Astrocyte of the spinal cord (primary cell): ENCODE measurements at places on chromosomes 13 and 19.

DNA sequence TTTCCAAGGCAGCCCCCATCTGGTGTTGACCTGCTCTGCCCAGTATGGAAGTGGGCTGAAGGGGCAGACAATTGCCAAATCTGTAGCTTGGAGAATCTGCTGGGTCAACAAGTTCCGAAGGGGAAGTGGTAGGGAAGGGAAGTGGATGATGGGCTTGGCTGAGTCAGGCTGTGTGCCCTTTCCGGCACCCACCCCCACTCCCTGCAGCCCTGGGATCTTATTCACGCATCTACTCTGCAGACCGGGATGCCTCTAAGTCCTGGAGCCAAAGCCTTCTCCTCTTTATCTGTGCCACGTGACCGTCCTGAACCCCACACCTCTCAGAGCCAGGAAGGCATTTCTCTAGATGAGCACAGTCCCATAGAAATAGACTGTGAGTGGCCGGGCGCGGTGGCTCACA lies 7.5 kb upstream of the C5AR2 start:
- no peak for DNase-seq

DNA sequence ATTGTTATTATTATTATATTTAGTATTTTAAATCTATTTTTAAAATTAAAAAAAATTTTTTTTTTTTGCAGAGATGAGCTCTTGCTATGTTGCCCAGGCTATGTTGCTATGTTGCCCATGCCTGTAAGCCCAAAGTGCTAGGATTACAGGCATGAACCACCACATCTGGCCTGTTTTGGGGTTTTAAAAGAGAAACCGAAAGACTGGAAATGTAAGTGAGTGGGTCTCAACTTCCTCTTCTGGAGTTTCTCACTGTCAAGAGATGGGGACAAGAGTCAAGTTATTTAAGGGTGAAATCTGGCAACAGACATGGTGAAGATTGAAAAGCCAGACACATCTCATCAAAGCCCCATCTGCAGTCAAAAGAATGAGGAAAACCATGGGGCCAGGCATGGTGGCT lies 4.2 kb upstream of the OR7G3 start:
- no peak for DNase-seq

DNA sequence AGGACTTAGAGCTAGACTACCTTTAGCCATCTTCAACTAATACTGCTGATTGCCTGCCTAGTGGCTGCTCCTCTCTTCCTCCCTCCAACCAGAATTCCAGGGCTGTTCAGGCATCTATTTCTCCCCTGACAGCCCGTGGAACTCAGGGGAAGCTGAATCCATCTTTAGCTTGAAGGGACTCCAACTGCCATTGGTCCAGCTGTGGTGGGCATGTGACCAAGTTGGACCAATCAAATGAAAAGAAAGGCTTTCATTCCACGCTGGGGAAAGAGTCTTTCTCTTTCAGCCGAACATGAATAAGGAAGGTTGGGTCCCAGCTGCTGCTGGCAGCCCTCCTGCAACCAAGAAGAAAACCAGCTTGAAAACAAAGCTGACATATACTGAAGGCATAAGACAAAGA lies 168.5 kb upstream of the OBI1 start:
- DNase-seq = no peak

GRCh38 chr19:17847538-17848366 lies at the start of gene JAK3:
Gene JAK3 (minus strand): TSS chr19:17847982. CDS start chr19:17844417, 3,565 bp downstream.
- peak; percentile 56 for DNase-seq

DNA sequence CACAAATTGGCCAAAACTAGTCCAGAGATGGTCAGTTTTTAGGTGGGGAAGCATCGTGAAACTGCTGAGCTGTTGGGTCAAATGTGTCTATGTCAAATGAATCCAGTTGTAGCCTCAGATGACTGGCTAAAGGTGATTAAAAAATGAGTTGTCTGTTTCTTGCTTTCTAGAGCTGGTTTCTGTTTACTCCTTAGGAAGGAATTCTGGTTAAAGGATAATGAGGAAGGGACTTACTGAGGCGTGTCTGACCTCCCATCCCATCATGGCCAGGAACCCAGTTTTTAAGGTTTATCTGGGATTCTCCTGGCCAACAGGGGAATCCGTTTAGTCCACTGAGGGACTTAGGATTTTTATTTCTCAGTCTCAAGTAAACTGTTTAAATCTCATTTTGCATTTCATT lies 256.5 kb downstream of the UQCRFS1 start:
- DNase-seq = no peak

GRCh38 chr13:76036176-76036575 lies 400.0 kb downstream of the LMO7 start:
- peak; percentile 9 for DNase-seq

DNA sequence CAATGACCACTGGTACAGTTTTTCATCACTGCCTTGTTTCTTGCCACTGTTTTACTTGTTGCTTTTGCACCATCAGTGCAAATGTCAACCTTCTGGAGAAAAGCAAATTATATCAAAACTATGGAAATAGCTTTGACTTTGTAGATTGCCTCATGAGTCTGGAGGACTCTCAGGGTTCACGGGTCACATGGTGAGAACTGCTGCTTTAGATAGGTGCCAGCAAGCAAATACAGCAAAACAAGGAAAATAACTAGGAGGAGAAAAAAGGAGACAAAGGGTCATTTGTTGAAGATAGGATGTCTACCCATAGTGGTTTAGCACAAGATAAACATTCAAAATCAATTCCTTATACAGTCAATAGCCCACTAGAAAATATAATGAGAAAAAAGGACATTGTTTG lies 33.1 kb downstream of the POLR1D start:
- no peak for DNase-seq

DNA sequence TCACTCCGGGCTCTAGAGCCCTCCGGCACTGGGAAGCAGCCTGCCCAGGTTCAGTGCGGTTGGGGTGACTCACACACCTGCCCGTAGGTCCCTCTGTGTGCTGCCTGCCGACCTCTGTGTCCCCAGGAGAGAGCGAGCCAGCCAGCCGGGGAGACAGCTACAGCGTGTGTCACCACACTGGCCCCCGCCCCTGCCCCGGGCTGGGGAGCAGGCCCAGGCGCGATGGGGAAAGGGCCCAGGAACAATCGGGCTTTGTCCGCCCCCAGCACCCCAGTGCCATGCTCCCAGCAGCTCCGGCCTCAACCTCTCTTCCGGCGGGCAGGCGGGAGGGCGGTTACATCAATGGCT lies at the start of gene KLK6:
Gene KLK6 (minus strand): TSS at position 179 of the 348 bp plus-strand sequence. CDS start 1,487 bp downstream, outside the sequence.
- no peak for DNase-seq

DNA sequence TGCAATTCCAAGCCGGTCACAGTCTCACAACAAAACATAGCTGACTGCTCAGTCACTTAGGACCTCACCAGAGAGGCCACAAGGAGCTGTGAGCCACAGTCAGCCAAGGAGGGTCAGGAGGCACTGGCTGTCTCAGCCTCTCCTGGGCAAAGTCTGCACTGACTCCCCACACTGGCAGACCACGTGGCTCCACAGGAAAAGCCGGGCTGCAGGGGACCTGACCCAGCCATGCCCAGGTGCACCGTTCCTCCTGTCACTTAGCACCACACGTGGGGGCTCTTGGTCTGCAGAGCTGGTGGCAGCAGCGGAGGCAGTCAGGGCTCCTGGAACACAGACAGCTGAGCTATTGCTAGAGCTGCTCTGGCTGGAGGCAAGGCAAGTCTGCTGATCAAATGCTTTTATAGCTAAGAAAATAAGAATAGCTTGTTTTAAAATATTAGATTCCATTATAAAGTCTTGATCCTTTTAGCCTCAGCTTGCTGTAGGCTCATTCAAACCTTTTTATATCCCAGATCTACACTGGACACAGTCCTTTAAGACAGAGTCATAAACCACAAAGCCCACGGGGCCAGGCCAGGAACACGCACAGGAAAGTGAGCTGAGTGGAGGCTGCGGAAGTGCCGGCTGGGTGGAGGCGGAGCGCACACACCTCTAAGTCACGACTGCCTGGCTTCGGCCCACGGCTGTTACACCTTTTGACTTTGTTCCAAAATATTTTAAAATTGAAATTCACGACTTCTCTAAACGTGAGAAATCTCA lies 744.1 kb downstream of the UQCRFS1 start:
- DNase-seq = peak; percentile 39

GRCh38 chr19:34370983-34371382 lies 6.0 kb downstream of the GPI start:
- no peak for DNase-seq

DNA sequence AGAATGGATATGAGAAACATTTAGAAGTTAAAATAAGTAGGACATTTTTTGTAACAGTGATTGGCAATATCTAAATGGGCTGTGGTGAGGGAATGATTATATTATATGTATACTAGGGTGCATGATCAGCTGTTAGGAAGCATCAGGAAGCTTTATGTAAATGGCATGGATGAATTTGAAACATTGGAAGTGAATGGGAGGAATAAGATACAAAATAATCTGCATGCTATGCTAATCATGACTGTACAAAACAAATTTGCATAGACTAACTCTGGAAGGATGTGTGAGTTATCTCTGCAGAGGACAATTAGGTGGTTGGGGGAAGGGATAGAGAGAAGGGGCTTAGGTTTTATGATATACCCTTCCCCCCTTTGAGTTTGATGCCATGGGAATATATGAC lies 156.5 kb downstream of the MTUS2 start:
- no peak for DNase-seq

GRCh38 chr13:36712770-36713169 lies 39.0 kb downstream of the SERTM1 start:
- peak; percentile 88 for DNase-seq

GRCh38 chr19:45593520-45593919 lies 8.5 kb downstream of the GPR4 start:
- DNase-seq = no peak

- DNase-seq = no peak
Measured at GRCh38 chr19:18710996-18711751, 27.7 kb downstream of the CRTC1 start.

DNA sequence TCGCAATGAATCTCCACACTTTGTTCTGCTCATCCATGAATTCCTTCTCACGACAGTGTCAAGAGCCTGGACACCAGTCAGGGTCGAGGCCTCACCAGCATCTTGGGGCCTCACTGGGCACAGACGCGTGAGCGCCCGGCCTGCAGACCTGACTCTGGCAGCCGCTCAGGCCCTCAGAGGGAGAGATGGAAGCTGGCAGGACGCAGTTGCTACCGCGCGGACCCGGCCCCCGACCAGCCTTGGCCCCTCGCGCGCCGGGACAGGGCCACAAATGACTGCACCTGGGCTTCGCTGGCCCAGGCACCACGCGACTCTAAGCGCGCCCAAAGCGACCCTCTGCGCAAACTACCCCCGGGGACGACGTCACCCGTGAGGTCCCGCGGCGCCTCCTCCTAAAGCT lies 937 bp upstream of the USP29 start:
- DNase-seq = no peak

DNA sequence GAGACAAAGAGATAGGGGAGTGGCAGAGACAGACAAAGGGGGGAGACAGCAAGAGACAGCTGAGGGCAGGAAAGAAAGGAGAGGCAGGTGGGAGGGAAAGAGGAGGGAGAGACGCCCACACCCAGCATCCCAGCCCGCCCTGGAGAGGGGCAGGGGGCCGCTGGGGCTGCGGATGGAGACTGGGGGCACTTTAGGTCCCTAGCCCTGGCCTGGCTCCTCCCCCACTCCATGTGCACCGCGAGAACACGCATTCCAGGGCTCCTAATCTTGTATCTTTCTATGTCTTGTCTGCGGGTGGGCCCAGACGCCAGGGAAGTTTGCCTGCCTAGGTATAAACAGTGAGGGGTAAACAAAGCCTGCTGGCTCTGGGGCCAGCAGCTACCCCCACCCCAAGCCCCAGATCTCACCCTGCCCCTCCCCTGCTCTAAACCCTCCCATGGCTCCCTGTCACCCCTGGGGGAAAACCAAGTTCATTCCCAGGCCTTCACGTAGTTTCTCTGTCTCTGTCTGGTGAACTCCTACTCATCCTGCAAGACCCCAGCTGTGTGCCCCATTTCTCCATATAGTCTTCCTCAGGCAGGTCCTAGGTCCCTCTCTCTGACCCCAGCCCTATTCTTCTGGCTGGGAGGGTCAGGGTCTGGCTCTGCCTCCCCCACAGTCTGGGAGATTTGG lies 5.7 kb downstream of the TLE5 start:
- DNase-seq = no peak

DNA sequence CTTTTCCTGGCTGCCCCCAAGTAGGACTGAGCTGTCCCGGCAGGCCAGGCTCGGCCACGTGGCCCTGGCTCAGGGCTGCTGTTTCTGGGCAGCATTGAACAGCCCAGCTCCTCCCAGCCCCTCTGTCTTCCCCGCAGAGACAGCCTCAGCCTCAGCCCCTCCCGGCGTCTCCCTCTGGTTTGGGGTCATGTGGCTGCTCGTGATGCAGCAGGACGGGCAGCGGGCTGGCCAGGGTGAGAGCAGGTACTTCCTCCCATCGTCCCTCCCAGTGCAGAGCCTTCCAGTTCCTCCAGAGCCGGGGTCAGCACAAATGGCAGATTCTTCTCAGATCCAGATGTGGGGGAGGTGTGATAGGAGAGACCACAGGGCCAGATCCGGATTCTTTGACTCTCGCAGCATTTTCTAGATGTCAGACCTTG lies 114.6 kb downstream of the KDM4B start:
- DNase-seq = peak; percentile 18

- no peak for DNase-seq
Measured at GRCh38 chr19:2561895-2562294, 86.0 kb downstream of the GADD45B start.

DNA sequence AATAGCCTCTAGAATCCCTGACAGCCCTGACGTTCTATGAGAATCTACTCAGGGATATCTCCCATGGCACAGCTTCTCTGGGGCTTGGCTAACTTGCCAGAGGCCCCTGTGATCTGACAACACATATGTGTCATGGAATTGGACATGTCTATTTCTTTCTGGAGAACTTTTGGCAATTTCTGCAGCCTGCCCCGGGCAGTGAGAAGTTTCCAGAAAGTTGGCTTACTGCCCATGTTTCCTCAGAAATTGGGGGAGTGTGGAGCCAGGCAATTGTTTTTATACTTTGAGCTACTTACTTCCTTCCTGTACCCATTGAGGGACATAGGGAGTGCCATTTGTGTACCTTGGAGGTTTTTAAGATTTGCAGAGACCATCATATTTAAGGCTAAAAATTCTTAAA lies 98.9 kb downstream of the FLT1 start:
- no peak for DNase-seq

DNA sequence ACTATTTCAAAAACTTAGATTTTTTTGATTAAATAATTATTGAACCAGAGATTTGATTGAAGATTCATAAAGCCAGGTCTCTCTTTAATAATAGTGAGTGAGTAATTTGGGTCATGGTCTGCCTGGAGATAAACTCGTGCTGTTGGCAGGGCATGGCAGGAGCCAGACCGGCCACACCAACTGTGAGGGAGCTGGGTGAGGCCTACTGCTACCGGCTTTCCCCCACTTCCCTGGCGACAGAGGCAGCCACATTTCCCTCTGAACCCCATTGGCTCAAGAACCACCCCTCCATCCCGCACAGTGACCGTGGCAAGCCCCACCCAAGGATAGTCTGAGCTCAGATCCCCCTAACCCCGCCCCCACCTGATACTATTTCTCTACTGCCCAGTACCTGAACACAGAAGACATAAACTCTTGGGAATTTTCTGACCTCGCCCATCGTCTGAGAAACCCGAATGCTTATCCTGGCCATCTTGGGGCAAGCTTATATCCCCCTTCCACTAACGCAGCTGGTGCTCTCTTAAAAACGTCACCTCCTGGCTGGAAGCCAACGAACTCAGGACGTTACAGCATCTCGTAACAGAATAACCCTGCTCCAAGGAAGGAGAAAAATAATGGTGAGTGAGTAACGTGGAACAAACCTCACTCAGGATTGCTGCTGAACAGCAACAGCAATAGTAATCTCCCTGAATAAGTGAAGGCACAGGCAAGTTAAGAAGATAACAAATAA lies 627.6 kb upstream of the PCDH9 start:
- no peak for DNase-seq
